ENCODE measurements at places on chromosomes 3 and 15.

DNA sequence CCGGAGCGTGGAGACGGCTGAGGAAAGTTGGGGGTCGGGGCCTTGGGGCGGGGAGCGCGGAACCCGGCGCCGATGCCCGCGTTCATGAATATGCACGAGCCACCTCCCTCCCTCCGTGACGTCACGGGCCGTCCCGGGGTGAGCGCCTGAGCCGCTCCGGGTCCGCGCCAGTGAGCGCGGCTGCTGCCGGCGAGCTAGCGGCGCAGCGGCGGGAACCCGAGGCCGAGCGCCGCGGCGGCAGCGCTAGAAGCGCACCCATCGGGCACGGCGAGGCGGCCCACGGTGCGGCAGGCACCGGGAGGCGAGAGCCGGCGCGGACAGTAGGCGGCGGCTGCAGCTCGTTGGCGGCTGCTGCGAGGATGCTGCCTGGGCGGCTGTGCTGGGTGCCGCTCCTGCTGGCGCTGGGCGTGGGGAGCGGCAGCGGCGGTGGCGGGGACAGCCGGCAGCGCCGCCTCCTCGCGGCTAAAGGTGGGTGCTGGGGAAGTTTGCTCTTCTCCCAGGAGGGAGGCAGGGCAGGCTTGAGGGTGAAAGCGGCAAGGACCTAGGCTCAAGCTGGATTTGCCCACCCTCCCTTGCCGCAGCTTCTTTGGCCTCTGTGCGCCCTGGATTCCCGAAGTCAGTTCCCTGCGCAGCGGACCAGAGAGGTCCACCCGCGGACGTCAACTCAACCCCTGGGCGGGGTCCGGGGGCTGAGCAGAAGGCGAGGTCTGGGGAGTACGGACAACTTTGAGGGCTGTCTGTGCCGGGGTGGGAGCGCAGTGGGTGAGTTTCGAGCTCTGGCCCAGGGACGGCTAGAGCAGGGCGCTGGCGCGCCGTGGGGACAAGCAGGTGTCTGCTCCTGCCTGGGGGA lies at the start of gene CLSTN2:
Gene CLSTN2, plus strand, starts transcription at position 170 of the 850 bp plus-strand sequence.
- peak; percentile 54 for DNase-seq

GRCh38 chr3:197289726-197290125 lies 8.7 kb downstream of the DLG1 start:
- DNase-seq: no peak

DNA sequence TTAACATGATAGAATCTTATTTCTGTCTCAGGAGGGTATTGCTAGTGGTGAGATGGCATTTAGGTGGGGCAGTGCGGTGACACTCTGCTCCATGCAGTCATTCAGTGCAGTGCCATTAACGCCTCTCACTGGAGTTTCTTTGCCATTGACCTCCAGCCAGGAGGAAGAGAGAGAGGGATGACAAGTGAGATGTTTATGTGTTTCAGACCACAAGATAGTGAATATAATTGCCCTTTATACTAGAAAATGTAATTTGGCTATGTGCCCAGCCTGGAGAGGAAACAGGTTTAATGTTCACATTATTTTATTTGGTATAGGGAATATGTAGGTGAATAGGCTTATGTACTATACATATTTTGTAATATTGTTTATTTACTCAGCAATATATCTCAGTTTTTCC lies 84.5 kb downstream of the ZIC1 start:
- no peak for DNase-seq

DNA sequence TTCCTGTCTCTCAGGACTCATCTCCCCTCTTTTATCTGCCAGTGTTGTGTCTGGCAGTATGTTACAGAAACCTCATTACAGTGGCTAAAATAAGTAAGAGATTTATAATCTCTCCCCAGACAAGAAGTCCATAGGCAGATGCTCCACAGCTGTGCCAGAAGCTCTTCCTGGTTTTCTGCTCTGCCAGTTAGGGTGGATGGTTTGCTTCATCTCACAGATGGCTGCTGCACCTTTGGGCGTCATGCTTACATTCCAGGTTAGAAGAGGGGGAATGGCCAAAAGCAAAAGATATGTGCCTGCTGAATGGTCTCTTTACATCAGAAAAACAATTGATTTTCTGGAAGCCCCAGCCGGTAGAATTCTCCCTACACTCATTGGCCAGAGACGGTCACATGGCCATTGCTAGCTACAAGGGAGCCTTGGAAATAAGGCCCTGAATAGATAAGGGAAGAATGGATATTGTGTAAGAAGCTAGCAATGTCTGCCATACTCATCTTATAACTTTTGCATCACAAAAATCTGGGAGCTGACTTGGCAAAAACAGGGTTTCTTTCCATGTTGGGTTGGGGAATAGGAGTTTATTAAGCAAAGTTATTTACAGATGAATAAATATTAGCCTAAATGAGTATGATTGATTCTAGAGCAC lies 91.1 kb downstream of the PDCD6IP start:
- DNase-seq: no peak

DNA sequence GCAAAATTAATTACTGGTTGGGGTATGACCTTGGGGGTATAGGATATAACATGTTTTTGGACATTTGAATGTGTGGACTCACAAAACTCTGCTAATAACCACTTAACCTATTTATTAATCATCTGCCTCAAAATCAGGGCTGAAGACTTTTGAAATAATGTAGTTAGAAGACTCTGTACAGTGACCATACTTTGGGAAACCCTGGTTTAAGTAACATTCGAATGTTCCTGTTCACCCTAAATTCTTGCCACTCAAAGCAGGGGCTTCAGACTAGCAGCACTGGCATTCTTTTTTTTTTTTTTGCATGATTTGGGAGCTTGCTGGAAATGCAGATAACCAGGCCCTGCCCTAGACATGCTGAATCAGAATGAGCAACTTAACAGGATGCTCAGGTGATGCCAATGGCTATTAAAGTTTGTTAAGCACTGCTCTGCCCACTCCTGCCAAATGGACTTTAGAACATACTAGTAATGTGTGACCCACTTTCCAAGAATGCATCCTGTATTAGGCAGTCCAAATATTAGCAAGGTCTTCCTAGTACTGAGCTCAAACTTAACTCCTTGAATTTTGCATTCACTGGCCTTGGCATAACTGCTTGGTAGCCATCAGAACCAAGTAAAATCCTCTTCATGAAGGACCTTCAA lies 12.7 kb upstream of the ST3GAL6 start:
- DNase-seq: no peak

DNA sequence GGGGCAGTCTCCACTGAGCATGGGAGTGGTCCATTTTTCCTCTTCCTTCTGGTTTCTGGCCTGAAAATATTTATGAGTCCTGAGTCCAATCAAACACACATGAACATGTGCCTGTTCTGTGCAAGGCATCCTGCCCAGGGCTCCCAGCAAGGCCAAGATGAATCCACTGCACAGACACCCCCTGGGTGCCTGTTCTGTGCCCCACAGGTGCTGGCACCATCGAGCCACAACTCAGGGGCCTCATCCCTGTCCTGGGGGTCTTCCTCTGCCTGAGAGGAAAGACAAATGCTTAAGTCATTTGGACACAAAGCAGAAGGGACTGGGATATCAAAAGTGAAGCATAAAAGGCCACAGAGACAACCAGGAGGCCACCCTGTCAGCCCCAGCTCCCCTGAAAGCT lies 87.4 kb upstream of the IQSEC1 start:
- DNase-seq: no peak

GRCh38 chr15:86327230-86327865 lies 247.7 kb downstream of the AGBL1 start:
- no peak for DNase-seq

DNA sequence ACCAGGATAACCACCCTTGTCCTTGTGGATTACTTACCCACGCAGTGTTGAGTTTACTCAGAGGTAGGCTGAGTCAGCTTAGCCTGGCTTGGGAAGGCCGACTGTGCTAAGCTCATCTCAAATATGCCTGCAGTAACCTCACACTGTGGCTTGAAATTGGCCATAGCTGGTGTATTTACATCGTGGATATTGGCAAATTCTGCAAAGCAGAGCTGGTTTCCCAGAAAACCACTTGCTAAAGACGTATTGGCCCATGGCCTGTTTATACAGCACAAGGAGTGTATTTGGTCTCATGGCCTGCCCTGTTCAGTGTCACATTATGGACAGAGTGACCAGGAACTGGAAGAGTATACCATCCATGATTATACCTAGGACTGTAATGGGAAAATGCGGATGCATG lies 170.5 kb upstream of the UBE3A start:
- no peak for DNase-seq

DNA sequence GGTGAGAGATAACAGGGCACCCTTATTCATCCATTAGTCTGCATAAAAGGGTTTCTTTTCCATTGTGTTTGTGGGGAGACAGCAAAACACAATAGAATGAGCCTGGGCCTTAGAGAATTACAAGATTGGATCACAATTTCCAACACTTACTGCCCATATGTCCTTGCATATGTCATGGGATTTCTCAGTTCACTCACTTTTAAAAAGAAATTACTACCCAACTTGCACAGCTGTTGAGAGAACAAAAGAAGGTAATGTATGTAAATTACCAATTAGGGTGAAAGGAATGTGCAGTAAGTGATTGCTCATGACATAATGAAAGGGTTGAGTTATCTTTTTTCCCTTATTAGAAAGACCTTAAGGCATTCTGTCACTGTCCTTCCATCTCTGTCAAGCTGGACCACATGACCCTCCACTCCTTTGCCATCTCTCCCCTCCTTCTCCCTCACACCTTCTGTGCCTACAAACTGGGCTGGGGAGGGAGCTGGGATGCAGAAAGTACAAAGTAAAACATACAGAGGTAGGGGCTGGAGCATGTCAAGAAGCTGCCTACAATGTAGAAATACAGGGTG lies 244.2 kb downstream of the ZMAT3 start:
- DNase-seq: no peak

DNA sequence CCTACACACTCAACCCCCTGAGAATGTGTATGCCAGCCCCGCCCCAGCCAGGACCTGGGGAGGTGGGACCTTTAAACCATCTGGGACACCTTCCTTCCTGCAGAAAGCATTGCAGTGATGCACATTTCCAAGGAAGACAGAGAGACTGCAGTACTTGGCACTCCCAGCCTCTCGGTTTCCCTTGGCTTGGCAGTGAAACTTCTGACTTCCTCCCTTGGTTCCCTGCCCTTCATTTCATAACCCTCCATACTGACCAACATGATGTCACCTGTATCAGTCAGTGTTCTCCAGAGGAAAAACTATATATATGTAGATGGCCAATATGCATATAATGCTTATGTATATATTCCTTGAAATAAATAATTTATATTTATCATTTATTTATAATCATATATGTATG lies 103.2 kb downstream of the SST start:
- no peak for DNase-seq

DNA sequence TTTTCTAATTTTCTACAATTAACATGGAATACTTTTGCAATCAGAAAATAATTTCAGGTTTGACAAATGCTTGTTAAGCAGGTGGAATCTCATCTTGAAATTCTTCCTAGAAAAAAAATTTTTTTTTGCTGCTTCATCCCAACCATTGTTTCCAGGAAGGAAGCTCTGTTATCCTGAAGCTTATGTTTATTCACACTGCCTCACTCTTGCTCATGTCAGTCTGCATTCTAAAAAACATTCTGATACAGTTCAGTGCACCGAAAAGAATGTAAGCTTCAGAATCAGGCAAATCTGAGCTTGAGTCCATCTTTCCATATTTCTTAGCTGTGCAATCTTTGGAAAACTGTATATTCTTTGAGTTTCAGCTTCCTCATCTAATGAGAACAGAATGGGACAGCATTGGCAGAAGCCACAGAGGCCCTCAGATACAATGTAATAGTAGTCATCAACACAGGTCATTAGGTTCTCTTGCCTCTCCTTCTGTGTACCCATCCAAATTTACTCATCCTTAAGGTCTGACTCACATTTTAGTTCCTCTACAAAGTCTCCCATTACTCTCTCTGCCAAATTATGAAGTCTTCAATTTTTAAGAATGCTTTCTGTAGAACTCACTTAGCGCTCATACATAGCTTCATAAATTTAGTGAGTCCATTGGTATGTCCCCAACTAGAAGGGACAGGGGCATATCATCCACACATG lies 881.8 kb upstream of the NR2F2 start:
- no peak for DNase-seq

DNA sequence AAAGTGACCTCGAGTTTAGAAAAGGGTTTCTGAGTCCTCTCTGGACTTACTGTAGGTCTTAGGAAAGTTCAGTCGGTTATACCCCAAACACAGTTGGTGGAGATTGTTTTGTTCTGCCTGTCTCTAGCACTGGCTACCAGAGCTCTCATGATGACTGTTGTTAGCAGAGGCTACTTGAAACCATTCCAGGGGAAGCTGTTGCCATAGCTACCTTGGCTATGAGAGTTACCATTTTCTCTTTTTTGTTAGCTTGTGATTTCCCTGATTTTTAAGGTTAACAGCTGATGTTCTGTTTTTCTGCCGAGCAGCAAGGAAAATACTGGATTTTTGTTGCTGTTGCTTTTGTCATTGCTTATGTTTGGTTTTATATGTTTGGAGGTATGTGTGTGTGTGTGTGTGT lies 26.7 kb downstream of the ABHD2 start:
- DNase-seq: no peak

- no peak for DNase-seq
These were observed 75.3 kb downstream of the P2RY1 start for GRCh38 chr3:152910211-152910610.

- DNase-seq: peak; percentile 6
These were observed 48.9 kb downstream of the TLE3 start for GRCh38 chr15:70048578-70049514.

- no peak for DNase-seq
These were observed 181.4 kb downstream of the GREM1 start for GRCh38 chr15:32899126-32899596.

GRCh38 chr15:91431041-91431715 lies 331.1 kb downstream of the SV2B start:
- no peak for DNase-seq

- no peak for DNase-seq
These were observed 265.6 kb upstream of the CDIN1 start for GRCh38 chr15:36313736-36314280.

- DNase-seq: no peak
These were observed 310.4 kb upstream of the NR2F2 start for GRCh38 chr15:96020133-96020532.

DNA sequence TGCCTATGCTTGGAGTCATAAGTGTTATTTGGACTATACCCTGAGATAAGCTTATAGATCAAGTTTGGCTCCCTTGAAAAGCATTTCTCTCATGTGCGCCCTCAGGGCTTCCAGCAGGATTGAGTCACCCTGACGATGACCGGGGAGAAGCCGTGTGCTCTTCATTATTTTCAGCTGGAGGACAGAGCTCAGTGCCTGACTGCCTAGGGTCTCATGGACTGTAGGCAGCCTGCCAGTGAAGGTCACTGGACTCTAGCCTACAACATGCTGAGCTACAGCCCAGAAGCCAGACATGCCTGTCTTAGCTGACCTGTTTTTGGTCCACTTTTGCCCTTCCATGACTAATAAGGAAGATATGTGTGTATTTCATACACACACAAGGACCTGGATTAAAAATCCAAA lies 31.6 kb upstream of the NUDT16 start:
- no peak for DNase-seq

DNA sequence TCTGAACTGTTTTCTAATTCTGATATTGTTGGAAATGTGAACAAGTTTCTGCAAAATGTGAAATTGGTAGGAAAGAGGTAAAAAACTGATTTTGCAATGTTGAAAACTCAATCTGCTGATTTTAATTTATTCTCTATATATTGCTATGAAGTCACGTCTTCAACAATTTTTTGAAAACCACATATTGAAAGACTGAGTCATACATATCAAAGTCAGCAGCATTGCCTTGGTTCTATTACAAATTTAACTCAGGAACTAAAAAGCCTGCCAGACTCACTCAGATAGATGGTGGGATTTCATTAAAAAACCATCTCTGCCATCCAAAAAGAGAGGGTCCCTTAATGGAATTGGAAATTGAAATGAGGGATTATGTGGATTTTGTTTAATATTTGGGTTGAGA lies 351.4 kb downstream of the CNTN3 start:
- DNase-seq: no peak

Measured in mesothelial cell of epicardium (in vitro differentiated cells).